ENCODE measurements at places on chromosomes 16 and 17. TPM values are rescaled to one million over a fixed set of nuclear protein-coding genes. Genes with fewer than 3 reads are reported as not detected.
A peak's percentile ranks its signal among the peaks of the same experiment; 100 is the strongest.

DNA sequence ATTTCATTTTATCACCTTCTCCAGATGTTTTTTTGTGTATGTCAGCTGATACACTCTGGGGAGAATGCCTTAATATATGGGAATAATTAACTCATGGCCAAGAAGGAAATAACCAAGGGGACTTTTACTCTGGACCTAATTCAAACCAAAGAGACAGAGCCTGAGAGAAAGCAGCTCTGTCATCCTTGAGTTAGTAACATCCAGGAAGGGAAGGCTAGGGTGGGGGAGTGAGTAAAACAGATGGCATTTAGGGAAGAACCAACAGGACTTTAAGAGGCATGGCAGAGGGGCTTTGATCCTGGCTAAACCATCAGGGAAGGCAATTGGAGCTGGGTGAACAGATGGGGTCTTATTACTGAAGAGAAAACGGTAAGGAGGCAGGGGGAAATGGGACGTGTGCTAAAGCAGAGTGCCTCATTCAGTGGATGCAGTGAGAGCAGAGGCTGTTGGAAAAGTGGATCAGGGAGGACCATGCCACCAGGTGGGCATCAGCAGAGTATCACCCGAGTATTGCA is 2.5 kb upstream of the SMPD3 start:
- ATAC-seq, result no peak

DNA sequence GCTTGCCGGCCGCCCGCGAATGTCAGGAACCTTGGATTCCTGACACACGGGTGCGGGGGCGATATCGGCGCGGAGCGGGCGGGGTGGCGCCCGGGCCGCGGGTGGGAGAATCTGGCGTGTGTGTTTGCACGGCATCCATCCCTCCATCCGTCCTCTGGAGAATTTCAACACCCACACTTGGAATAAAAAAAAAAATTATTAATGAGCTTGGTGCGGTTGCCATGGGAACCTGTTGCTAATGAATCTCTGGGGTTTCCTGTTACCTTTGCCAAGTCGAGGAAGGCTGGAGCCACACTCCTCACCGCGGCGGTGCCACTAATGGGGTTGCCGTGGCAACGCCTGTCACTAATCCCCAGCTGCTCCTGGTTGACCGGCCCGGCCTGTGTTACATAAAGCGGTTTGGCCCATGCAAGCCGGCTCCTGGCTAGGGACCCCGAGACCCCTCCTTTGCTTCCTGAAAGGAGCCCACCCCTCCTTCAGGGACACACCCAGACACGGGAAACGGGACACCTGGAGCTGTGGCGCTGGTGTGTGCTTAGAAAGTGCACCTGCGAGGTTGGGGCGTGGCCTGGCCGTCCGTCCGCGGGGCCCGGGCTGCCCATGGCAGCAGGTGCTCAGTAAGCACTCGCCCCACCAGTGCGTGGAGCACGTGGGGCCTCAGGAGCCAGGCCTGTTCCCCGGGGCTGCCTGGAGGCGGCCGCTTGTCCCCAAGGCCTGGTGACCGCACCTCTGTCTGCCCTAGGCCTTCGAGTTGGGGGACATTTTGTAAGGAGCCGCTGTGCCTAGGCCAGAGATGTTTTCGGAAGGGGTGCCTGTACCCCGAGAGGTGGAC is 14.6 kb downstream of the CACNA1H start:
- ATAC-seq, result no peak

Gene FOXO3B
- 4.4 TPM for total RNA-seq

GRCh38 chr17:1087381-1088241 is 90.7 kb downstream of the TIMM22 start:
- ATAC-seq, result peak; percentile 26

Gene SAMD14
- 6.9 TPM for total RNA-seq

GRCh38 chr16:57862698-57863433 is 60.6 kb upstream of the KIFC3 start:
- ATAC-seq, result no peak

All from activated T-helper 17 cell treated with anti-CD3 and anti-CD28 coated beads, Interleukin-2, amount 50 U/mL, for 72 hours (primary cell).